ENCODE measurements at places on chromosomes 13 and 19.

GRCh38 chr19:8311461-8312260 lies 3.5 kb upstream of the CD320 start:
- DNase-seq, result no peak

GRCh38 chr19:1214862-1215731 lies 9.5 kb downstream of the STK11 start:
- DNase-seq, result no peak

- no peak for DNase-seq
Observed at GRCh38 chr13:47521890-47522487, 479.1 kb downstream of the SUCLA2 start.

GRCh38 chr13:74586847-74587246 lies 452.6 kb upstream of the KLF12 start:
- DNase-seq, result no peak

- DNase-seq, result no peak
Observed at GRCh38 chr19:49845414-49845813, 5.5 kb upstream of the PTOV1 start.

GRCh38 chr19:30240904-30241695 lies 131.1 kb upstream of the ZNF536 start:
- no peak for DNase-seq

GRCh38 chr13:106480351-106480910 lies 55.0 kb downstream of the EFNB2 start:
- no peak for DNase-seq

GRCh38 chr13:31436478-31436877 lies 236.7 kb downstream of the B3GLCT start:
- DNase-seq, result no peak

GRCh38 chr19:10259162-10259905 lies 7.3 kb downstream of the MRPL4 start:
- peak; percentile 98 for DNase-seq

DNA sequence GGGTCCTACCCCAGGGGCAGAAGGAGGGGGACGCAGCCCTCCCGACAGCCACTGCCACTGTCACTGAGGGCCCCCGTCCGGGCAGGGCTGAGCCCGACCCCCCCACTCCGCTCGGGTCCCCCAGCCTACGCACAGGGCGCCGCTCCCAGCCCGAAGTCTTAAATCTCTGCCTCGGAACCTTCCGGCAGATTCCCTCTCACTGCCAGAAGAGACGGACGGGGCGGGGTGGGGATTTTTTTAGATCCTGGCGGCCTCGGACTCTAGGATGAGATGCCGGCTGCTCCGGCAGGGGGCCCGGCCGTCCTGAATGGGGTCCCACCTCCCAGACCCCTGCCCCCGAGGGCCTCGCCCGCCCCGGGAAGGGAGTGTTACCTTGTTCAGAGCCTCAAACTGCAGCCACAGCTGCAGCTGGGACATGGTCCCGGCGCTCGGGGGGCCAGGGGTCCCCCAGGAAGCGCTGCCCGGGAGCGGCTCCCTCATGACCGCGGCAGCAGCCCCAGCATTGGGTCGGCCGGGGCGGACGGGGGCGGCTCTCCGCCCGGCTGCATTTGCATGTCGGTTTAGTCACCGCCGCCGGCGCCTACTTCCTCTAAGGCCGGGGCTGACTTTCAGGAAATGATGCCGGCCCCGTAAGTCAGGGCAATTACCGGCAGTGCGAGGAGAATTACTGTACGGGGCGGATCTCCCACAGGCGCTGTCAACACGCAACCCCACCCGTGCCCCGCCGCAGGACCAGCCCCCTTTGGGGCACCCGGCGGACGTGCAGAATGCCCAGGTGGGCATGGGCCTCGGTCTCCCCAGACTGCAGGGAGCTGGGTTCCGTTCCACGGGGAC lies 28.1 kb downstream of the GPX4 start:
- peak; percentile 94 for DNase-seq

DNA sequence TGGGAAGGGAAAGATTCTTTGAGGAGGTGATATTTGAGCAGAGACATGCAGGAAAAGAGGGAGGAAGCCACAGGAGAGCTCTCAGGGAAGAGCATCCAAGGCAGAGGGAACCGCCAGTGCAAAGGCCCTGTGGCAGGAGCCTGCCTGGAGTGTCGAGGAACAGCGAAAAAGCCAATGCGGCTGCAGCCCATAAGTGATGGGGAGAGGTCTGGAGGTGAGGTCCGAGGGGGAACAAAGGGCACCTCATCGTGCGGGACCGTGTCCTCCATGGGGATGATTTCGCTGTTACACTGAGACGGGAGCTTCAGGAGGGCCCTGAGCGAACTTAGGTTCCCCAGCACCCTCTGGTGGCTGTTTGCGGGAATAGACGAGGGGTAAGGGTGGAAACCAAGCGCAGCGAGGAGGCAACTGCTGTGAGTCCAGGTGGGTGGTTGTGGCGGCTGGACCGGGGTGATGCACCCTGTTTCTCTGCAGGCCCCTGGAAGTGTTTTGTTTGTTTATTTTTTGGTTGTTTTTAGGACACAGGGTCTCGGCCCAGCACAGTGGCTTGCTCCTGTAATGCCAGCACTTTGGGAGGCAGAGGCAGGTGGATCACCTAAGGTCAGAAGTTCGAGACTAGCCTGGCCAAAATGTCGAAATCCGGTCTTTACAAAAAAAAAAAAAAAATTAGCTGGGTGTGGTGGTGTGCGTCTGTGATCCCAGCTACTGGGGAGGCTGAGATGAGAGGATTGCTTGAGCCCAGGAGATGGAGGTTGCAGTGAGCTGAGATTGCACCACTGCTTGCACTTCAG lies 5.9 kb upstream of the EHD2 start:
- peak; percentile 90 for DNase-seq

DNA sequence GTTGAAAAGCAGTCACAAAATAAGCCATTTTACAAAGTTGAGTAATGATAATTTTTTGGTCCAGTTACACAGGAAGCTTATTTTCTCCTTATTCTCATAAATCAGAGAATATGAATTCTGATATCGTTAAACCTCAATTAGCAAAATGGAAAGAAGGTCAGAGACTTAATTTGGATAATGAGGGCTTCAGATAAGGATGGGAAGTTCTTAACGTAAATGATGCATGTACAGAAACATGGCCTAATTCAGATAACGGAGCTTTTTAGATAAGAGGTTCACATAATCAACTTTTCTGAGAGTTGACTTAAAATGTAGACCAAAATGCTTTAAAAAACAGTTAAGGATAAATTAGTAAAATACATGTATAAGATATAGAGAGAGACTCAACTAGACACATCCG lies 746.3 kb upstream of the SLC10A2 start:
- DNase-seq, result no peak

GRCh38 chr19:4059891-4060620 lies 6.6 kb downstream of the ZBTB7A start:
- DNase-seq, result peak; percentile 52

DNA sequence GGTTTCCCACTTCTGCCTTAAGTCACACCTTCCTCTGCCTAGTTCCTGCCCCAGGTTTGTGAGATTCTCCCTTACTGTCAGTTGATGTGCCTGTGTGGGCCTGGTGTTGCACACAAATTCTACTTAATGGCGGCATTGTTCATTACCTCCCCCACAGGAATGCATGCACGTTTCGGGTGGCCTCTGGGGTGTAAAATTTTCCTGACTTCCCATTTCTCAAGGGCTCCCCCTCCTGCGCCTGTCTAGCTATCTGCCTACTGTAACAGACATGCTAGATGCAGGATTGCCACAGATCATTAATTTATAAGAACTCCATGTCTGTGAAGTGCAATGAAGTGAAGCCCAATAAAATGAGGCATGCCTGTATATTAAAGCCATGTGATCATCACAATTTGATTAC lies 1466.3 kb downstream of the PCDH9 start:
- no peak for DNase-seq

DNA sequence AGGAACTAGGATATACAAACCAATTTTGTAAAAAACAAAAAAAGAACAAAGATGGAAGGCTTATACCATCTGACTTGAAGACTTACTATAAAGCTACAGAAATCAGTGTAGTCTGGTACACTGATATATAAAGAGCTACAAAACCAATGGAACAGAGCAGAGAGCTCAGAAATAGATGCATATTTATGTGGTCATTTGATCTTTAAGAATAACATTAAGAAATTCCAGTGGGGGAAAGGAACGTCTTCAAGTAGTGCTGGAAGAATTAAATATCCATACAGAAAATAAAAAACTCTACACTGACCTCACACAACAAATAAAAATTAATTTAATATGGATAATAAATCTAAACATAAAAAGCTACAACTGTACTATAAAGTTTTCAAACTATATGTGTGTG lies 317.0 kb downstream of the ENOX1 start:
- DNase-seq, result no peak

DNA sequence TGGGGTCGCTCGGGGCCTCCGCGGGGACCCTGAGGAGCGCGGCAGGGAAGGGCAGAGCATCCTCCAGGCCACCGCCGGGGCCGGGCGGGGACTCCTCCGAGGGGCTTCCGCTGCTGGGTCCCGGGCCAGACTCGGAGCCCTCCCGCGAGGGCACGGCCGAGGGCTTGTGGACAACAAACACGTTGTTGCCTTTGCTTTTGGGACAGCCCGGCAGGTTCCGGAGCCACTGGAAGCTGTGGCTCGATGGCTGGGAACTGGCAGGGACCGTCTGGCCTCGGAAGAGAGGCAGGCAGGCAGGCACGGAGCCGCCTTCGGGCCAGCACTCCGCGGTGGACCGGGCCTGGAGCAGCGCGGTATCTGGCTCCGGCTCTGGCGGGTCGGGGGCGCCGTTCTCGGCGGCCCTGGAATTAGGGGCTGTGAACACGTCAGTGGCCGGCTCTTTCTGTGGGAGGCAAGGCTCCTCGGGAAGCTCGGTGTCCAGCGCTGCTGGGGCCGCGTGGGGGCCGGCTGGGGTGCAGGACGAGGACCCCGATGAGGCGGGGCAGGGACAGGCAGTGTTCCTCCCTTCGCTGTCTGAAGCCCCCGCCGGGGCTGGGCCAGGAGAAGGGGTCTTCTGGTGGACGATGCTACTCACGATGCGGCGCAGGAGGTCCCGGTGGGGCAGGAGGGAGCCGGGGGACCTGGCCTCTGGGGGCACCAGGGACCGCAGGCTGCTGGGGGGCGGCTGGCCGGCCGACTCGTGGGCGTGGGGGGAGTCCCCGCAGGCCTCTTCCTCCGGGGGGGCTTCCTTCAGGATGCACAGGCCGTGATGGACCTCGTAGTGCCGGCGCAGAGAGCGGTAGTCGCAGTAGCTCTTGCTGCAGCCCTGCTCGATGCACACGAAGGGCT lies 27.6 kb downstream of the ZNF541 start:
- no peak for DNase-seq
